ENCODE measurements at places on chromosomes 1 and 21. TPM values are rescaled to one million over a fixed set of nuclear protein-coding genes. Genes with fewer than 3 reads are reported as not detected.

DNA sequence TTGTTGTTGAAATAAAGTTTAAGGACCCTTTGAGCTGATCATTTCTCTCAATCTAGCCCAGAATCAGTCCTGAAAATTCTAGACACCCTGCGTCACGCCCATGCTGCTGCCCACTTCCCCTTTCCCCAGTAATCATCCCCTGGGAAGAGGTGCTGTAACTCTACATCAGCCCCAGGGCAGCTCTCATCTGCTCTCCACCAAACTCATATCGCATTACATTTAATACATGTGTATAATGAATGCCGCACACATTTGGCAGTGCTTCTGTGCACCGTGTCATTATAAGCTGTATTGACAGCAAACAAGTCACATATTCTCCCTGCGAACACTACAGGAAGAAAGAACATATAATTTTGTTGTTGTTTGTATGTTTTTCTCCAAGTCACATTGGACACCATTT is 539.7 kb upstream of the DAB1 start:
- DNase-seq: no peak

Gene OPRD1
- total RNA-seq: not detected

Gene BRINP3
- not detected for total RNA-seq

Gene LEFTY1
- total RNA-seq: 0.29 TPM
